ENCODE measurements at places on chromosomes 12 and 14.

GRCh38 chr12:122527478-122527944, 462 bp downstream of the KNTC1 start:
- no peak for DNase-seq

GRCh38 chr14:61525293-61526011, 169.9 kb upstream of the HIF1A start:
- DNase-seq, result no peak

DNA sequence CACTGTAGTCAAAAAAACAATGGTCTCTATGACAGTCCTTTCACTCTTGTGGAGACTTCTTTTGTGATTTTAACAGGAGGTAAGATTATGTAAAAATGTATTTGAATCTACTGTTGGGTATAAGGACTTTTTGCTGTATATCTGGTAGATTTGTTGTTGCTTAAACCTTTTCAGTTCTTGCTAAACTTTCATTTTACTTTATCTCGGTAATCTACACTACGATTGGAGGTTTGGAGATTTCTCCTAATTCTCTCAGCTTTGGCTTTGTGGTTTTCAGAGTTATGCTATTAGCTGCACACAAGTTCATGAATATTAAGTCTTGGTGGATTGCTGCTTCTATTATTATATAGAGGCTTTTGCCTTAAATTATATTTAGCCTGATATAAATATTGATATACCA, 116.6 kb upstream of the HIF1A start:
- DNase-seq, result no peak

- DNase-seq, result no peak
Measured at GRCh38 chr14:74574090-74574433, 38.0 kb downstream of the LTBP2 start.

DNA sequence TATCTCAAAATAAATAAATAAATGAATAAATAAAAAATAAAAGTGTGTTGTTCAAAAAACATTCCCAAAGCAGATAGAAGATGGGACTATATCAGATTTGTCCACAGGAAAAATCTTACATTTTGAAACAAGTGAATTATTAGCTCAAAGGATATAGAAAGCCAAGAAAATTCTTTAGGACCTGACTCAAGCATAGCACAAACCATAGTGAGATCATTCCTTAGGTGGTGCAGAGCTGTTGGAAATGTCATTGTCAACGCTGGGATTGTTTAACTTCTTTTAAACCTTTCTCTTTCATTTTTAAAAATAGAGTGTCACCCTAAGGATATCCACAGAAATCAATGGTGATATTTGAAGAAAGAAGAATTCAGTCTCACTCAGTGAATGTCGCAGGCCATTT, 43.5 kb downstream of the DRAM1 start:
- no peak for DNase-seq

DNA sequence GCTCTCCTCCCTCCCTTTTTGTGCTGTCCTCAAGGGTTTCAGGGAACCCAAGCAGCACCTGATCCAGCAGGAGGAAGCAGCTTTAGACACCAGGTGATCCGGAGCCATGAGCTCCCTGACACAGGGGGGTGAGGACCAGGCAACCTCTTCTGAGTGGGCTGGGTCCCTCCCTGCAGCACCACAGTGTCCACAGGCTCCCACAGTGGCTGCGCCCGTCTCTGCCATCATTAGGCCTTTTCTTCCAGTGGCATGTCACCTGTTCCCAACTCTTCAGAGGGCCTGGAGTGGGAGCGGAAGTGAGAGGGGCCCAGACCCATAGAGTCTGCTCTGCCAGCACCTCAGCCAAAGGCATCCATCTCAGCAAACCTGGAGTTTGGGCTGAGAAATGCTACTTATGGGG, 421 bp upstream of the KRT76 start:
- no peak for DNase-seq

DNA sequence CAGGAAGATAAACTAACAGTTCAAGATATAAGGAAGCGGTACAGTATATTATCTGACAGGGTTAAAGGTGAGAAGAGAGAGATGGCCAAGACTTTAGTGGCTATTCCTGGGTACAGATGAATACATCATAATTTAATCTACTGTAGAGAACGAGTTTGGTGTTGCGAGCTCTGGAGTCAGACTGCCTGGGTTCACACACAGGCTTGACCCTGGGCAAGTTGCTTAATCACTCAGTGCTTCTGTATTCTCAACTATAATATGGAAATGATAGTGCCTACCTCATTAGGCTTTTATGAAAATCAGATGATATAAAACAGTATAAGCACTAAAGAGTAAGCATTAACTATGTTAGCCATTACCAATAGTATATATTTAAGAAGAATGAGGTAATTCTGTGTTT, 3.5 kb downstream of the PPM1H start:
- DNase-seq, result no peak

- no peak for DNase-seq
Measured at GRCh38 chr14:37585101-37585511, 9.9 kb downstream of the FOXA1 start.

- no peak for DNase-seq
Measured at GRCh38 chr12:23760495-23760894, 189.0 kb downstream of the SOX5 start.

- no peak for DNase-seq
Measured at GRCh38 chr12:105705765-105706164, 375.3 kb downstream of the C12orf75 start.

- no peak for DNase-seq
Measured at GRCh38 chr14:78764645-78765044, 594.5 kb downstream of the NRXN3 start.

DNA sequence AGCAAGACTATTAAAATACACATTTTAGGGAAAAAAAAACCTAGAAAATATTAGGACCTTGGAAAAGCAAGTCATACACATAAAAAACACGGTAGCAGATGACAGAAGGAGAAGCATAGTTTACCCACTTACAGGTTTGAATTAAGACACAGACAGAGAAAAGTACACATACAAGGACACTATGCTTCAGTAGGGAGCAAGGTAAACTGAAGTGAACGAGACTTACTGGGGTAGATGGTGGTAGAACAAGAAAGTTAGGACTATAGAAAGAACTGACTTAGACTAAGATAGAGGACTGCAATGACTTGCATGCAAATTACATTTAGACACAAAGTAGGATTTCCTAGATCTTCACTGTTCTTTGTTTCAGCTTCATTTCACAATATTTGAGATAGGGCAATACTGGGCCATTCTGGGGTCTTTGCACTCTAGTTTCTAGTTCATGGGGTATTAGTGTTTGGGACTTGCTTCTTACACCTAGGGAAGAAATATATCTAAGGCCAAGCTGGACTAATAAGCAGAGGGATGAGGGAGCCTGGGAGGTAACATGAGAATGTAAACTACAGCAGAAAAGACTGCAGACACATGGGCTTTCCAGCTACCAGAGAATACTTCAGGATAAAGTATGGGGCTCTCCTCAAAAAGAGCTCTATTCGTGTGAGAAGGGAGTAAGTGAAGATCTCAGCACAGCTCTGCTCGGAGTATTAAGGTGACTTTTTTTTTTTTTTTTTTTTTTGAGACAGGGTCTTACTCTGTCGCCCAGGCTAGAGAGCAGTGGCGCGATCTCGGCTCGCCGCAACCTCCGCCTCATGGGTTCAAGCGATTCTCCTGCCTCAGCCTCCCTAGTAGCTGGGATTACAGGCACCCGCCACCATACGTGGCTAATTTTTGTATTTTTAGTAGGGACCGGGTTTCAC, 27.7 kb upstream of the STAC3 start:
- no peak for DNase-seq

- DNase-seq, result no peak
Measured at GRCh38 chr12:83365317-83365716, 678.6 kb downstream of the TMTC2 start.

DNA sequence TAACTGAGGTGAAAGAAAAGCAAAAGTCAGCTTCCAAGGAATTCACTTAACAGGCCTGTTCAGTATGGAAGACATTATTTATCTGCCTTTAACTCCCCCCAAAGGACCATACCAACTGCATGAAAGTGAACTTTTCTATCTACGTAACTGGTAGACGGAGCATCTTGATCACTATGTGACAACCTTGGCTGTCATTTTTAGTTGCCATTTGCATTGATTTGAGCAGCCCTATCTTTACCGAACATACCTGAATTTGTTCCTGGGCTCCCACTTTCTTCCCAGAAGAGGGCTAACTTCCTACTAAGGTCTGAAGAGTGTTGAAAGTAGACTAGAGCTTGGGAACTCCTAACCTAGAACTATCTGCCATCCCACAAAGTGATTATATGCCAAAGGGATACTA, 9.4 kb downstream of the SRSF9 start:
- no peak for DNase-seq

- no peak for DNase-seq
Measured at GRCh38 chr12:30797689-30798088, 42.9 kb upstream of the CAPRIN2 start.

GRCh38 chr14:89391123-89391522, 25.9 kb downstream of the FOXN3 start:
- DNase-seq, result no peak

- DNase-seq, result no peak
Measured at GRCh38 chr12:91224401-91224800, 41.8 kb upstream of the DCN start.

DNA sequence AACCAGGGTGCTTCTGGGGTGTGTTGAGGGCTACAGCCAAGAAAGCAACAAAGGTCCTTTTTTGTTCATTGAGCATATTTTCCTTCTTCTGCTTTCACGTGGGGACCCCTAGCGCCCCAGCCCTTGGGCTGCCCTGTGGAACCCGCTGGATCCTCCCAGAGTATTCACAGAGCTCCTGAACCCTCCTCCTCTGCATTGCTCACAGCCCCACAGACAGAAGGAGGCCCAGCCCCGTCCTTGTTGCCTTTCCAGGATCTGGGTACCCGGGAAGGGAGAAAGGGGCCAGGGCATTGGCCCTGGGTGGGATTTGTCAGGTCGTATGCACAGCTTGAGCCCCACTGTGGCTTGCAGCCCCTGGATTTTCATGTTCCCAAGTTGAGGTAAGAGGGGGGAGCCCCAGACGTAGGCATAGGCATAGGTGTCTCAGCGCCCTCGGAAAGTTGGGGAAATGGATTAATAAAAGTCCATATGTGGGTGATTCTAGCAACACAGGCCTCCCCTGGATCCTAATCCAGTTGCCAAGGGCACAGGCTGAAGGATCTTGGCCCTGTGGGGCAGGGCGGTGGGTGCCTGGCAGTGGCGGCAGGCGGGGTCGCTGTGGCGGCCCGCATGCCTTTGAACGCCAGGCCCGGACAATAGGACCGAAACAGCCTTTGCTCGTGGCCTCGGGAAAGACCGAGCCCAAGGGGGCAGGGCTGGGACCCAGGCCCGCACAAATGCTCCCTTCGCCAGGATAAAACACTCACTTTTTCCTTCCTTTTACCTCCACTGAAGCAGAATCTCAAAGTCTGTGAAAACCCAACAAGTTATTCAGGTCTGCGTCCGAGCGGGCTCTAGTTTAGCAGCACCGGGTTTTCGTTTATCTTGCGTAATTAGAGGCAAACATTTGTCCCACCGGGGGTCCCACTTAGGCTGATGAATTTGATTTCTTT, 3.0 kb upstream of the HOXC10 start:
- no peak for DNase-seq
